Bronchial epithelial cell (primary cell): ENCODE measurements at places on chromosomes 13 and 19. TPM values are rescaled to one million over a fixed set of nuclear protein-coding genes. Genes with fewer than 3 reads are reported as not detected.

The PNMA8C gene
- total RNA-seq, result not detected in 2 replicates

The HRC gene
- total RNA-seq, result not detected in 2 replicates

The CDC42EP5 gene
- 18.2 and 20.4 TPM in 2 replicates for total RNA-seq

The SIGLEC12 gene
- total RNA-seq, result not detected in 2 replicates

The FREM2 gene
- under 0.01 TPM in 1 of 2 replicates, not detected in the other for total RNA-seq

The LRP3 gene
- 9.0 and 10.2 TPM in 2 replicates for total RNA-seq

The KASH5 gene
- not detected in 2 replicates for total RNA-seq

The C1QTNF9B gene
- total RNA-seq, result not detected in 2 replicates

The ZNF253 gene
- total RNA-seq, result 2.1 and 3.6 TPM in 2 replicates

The MEF2B gene
- total RNA-seq, result under 0.01 and 0.26 TPM in 2 replicates

The FXYD7 gene
- total RNA-seq, result not detected in 2 replicates

The ANKRD24 gene
- total RNA-seq, result 0.26 TPM in 2 replicates

The PAK4 gene
- 4.5 and 6.8 TPM in 2 replicates for total RNA-seq

The TNNT1 gene
- total RNA-seq, result 65.0 and 151 TPM in 2 replicates

The ZNF723 gene
- not detected in 2 replicates for total RNA-seq

The SCGB2B2 gene
- under 0.01 TPM in 2 replicates for total RNA-seq

The ZNF728 gene
- not detected in 2 replicates for total RNA-seq

The SMARCA4 gene
- 49.2 and 68.6 TPM in 2 replicates for total RNA-seq

The SPRY2 gene
- total RNA-seq, result 3.1 and 4.7 TPM in 2 replicates

The ITPKC gene
- total RNA-seq, result 26.9 and 34.7 TPM in 2 replicates

The PSG11 gene
- not detected in 2 replicates for total RNA-seq

The ZNF626 gene
- 12.9 and 14.7 TPM in 2 replicates for total RNA-seq

The C2CD4C gene
- 0.26 TPM in 2 replicates for total RNA-seq

The ZNF547 gene
- total RNA-seq, result 3.6 and 3.9 TPM in 2 replicates

The CRTC1 gene
- 0.79 and 1.3 TPM in 2 replicates for total RNA-seq

The PRODH2 gene
- not detected in 2 replicates for total RNA-seq

The ADPRHL1 gene
- 0.26 and 1.0 TPM in 2 replicates for total RNA-seq

The CALR3 gene
- 0.26 and 0.51 TPM in 2 replicates for total RNA-seq

The UBE2L5 gene
- not detected in 2 replicates for total RNA-seq

The LAIR2 gene
- not detected in 2 replicates for total RNA-seq

The PABPC3 gene
- under 0.01 and 0.13 TPM in 2 replicates for total RNA-seq

The FPR3 gene
- total RNA-seq, result not detected in 2 replicates

The ADGRE2 gene
- total RNA-seq, result 0.26 and 0.38 TPM in 2 replicates

The SHISA7 gene
- total RNA-seq, result not detected in 2 replicates

The SYCN gene
- total RNA-seq, result not detected in 2 replicates

The TTC9B gene
- total RNA-seq, result not detected in 2 replicates

The SHC2 gene
- under 0.01 and 0.51 TPM in 2 replicates for total RNA-seq

The CPAMD8 gene
- total RNA-seq, result 0.53 and 1.9 TPM in 2 replicates

The EHD2 gene
- 53.4 and 67.5 TPM in 2 replicates for total RNA-seq

The PSG1 gene
- total RNA-seq, result not detected in 2 replicates

The ANGPTL8 gene
- total RNA-seq, result not detected in 2 replicates

The KLK7 gene
- 3.9 and 20.0 TPM in 2 replicates for total RNA-seq
